ENCODE measurements at places on chromosomes 7 and 10.

- DNase-seq = no peak
These were observed 8.0 kb downstream of the POLM start for GRCh38 chr7:44074349-44074695.

- DNase-seq = no peak
These were observed 200.9 kb downstream of the CXCL12 start for GRCh38 chr10:44183667-44184632.

DNA sequence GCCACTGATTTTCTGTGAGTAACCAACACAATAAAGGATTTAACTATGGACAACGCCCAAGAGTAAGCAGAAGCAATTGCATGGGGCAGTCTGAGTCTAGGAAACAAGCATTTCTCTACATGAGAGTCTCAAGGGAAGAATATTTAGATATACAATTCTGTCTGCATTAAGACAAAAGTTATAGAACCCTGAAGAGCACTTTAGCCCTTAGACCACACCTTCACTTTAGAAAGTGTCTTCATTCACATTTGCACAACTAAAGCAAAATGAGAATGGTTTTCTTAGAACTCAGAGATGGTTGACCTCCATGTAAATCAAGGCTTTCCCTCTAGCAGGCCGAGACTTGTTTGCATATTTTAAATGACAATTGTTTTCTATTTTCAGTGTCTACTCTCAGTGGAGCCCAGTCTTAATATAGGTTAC, 25.5 kb upstream of the TRIM24 start:
- DNase-seq = no peak

- no peak for DNase-seq
These were observed 1.8 kb downstream of the BRI3 start for GRCh38 chr7:98283127-98283886.

DNA sequence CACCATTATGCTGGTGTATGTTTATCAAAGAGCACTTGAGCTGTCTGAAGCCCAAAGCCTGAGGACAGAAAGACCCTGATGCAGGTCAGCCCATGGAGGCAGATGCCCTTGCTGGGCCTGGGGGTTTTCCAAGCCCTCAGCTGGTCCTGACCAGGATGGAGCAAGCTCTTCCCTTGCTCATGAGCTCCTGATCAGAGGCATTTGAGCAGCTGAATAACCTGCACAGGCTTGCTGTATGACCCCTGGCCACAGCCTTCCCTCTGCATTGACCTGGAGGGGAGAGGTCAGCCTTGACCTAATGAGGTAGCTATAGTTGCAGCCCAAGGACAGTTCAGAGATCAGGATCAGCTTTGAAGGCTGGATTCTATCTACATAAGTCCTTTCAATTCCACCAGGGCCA, 13.0 kb downstream of the AQP1 start:
- no peak for DNase-seq

GRCh38 chr7:11491811-11492210, 340.2 kb downstream of the THSD7A start:
- peak; percentile 11 for DNase-seq

Measured in brain (organoid and tissue), 16 donors.